ENCODE measurements at places on chromosomes 7 and 10.

GRCh38 chr7:117020591-117020973, 67.3 kb downstream of the ST7 start:
- DNase-seq: no peak

DNA sequence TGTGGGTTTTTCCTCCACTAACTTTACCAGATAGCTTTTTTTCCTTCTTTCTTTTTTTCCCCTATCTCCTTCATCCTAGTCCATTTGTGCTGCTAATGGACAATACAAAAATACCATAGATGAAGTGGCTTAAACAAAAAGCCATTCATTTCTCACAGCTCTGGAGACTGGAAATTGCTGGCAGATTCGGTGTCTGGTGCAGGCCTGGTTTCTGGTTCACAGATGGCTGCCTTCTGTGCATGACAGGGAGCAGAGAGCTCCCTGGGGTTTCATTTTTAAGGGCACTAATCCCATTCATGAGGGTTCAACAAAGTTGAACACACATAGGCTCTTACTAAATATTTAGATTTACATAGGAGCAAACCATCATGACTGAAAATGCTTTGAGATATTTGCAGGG, 467.4 kb downstream of the TYW1 start:
- DNase-seq: no peak

GRCh38 chr10:31708474-31708873, 220.2 kb downstream of the ARHGAP12 start:
- DNase-seq: no peak

GRCh38 chr7:151430391-151431205, 9.3 kb downstream of the CRYGN start:
- no peak for DNase-seq
